IPS DF 19.7 (cell line): ENCODE measurements at places on chromosomes 1 and 21.

GRCh38 chr1:214658785-214659184 is 55.8 kb downstream of the CENPF start:
- no peak for DNase-seq

GRCh38 chr1:5447503-5447960 is 544.7 kb downstream of the NPHP4 start:
- no peak for DNase-seq

GRCh38 chr1:197424380-197424779 is 156.3 kb downstream of the CRB1 start:
- DNase-seq, result no peak

- DNase-seq, result no peak
These were observed 372.5 kb upstream of the ST6GALNAC5 start for GRCh38 chr1:76494807-76495206.

- DNase-seq, result no peak
These were observed 30.5 kb upstream of the TSPEAR start for GRCh38 chr21:44741921-44742320.

- DNase-seq, result no peak
These were observed 85.4 kb upstream of the DUSP10 start for GRCh38 chr1:221827307-221827642.

DNA sequence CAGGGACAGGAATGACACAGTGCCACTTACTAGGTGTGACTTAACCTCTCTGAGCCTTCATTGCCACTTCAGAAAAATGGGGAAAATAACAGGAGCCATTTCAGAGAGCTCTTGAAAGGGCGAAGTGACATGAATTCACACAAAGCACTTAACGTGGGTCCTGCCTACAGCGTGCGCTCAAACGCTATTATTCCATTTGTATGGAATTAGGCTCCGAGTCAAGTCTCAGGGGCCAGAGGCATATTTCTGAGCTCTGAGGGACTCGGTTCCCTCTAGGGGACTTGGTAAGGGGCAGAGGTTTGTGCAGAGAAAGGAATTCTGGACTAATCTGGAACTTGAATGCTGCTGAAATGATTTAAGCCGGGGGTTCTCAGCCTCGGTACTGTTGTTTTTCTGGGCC is 14.1 kb downstream of the DRAXIN start:
- no peak for DNase-seq

- no peak for DNase-seq
These were observed 265.8 kb upstream of the CSF3R start for GRCh38 chr1:36748466-36748865.

GRCh38 chr1:205528446-205528886 is 24.0 kb downstream of the CDK18 start:
- DNase-seq, result no peak

GRCh38 chr21:42465008-42465802 is 30.8 kb downstream of the RSPH1 start:
- DNase-seq, result no peak

GRCh38 chr1:89758156-89758555 is 62.7 kb upstream of the LRRC8D start:
- DNase-seq, result no peak

DNA sequence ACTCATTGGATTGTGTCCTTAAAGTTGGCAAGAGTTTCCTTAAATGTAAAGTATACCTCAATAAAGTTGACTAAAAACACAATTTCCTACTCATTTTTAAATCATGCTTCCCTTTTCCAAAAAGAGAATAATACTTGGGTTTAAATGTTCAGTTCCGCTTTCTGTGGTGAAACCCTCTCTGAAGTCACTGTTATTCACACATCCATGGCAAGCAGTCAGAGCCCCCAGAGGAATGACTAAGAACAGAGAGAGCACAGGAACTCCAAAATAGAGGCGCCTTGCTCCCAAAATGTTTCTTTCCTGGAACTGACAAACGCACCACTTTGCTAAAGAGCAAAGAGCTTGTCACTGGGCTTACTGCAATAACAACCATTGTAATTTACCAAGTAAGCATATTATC is 142.5 kb downstream of the TIAM1 start:
- DNase-seq, result no peak
